ENCODE measurements at places on chromosomes 3 and 15.
A peak's percentile ranks its signal among the peaks of the same experiment; 100 is the strongest.

- H3K27ac ChIP-seq, result no peak overlapping the region
- no peaks in the 10 kb centered on the region for H3K27me3 ChIP-seq
- DNase-seq, result no peak
- H3K4me3 ChIP-seq, result no peak overlapping the region
These were observed 83.6 kb downstream of the SMAD6 start for GRCh38 chr15:66785637-66786036.

- no peak for DNase-seq
- no peaks in the 10 kb centered on the region for H3K36me3 ChIP-seq
- peak overlapping the region; percentile 96 for H3K27ac ChIP-seq
These were observed 23.1 kb downstream of the ABHD6 start for GRCh38 chr3:58260733-58261132.

GRCh38 chr3:132660811-132661070, 612 bp downstream of the UBA5 start:
- peak overlapping the region; percentile 93 for H3K4me3 ChIP-seq
- no peaks in the 10 kb centered on the region for H3K27me3 ChIP-seq
- DNase-seq, result peak; percentile 15
- peaks cover 24% of the 10 kb centered on the region for H3K4me1 ChIP-seq

- H3K36me3 ChIP-seq, result no peaks in the 10 kb centered on the region
- no peak for DNase-seq
- H3K27me3 ChIP-seq, result no peaks in the 10 kb centered on the region
These were observed 10.4 kb upstream of the NR2F2 start for GRCh38 chr15:96320107-96320506.

GRCh38 chr15:71716990-71717389, 93.4 kb upstream of the NR2E3 start:
- H3K4me3 ChIP-seq, result no peak overlapping the region
- H3K36me3 ChIP-seq, result no peaks in the 10 kb centered on the region
- DNase-seq, result peak; percentile 35
- no peaks in the 10 kb centered on the region for H3K27me3 ChIP-seq
- H3K27ac ChIP-seq, result no peak overlapping the region

DNA sequence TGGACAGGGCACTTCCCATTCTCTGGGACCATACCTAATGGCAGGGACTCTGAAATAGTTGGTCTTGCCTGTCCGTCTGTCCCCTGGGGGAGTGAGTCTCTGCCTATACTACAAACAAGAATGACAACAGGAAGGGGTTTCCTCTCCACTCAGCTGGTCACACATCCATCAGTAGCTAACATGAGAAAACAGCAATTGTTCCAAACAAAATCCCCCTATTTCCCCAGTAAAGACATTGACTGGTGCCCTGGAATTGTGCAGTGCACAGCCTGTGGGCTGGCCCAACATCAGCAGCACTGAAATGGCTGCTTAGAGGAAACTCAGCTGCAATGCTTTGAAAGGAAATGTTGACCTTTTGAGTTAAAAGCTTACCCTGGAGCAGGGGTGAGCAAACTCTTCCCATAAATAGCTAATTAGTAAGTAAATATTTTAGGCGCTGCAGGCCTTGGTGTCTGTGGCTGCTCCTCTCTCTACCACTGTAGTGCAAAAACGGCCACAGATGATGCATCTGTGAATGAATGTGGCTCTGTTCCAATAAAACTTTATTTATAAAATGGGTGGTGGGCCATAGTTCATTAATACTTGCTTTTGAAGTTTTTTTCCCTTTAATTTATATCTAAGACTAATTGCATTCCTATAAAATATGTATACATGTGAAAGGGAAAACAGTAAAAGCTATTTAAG, 174.3 kb downstream of the KLF13 start:
- no peaks in the 10 kb centered on the region for H3K4me1 ChIP-seq
- no peak overlapping the region for H3K4me3 ChIP-seq
- H3K27me3 ChIP-seq, result peaks cover 10% of the 10 kb centered on the region
- DNase-seq, result no peak

DNA sequence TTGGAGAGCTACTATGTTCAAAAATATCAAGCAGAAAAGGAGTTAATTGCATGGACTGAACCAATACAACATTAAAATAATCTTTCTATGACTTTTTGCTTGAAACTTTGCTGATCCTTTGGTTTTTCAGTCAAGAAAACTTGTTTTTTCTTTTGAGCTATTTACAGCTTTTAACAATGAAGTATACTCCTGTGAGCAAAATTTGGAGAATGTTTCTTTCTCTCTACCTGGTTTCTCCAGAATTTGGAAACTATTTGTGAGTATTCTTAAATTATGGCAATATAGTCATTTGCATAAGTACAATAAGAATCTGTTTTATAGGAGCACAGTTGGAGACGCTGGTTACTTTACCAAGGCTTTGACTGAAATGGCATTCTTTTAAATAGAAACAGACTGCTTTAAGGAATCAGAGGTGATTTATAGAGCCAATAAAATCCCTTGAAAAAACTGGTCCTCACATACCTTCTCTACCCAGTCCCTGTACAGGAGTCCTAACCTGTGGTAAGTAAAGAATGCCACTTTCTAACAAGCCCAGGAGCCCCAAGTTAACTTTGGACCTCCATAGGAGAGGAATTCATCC, 127.4 kb downstream of the PLCH1 start:
- no peaks in the 10 kb centered on the region for H3K4me1 ChIP-seq
- H3K36me3 ChIP-seq, result no peaks in the 10 kb centered on the region
- H3K27me3 ChIP-seq, result no peaks in the 10 kb centered on the region
- DNase-seq, result no peak
- no peak overlapping the region for H3K27ac ChIP-seq

- no peaks in the 10 kb centered on the region for H3K4me1 ChIP-seq
- no peaks in the 10 kb centered on the region for H3K27me3 ChIP-seq
- no peaks in the 10 kb centered on the region for H3K36me3 ChIP-seq
- no peak for DNase-seq
- no peak overlapping the region for H3K27ac ChIP-seq
These were observed 420.6 kb downstream of the TBL1XR1 start for GRCh38 chr3:176776622-176777175.

DNA sequence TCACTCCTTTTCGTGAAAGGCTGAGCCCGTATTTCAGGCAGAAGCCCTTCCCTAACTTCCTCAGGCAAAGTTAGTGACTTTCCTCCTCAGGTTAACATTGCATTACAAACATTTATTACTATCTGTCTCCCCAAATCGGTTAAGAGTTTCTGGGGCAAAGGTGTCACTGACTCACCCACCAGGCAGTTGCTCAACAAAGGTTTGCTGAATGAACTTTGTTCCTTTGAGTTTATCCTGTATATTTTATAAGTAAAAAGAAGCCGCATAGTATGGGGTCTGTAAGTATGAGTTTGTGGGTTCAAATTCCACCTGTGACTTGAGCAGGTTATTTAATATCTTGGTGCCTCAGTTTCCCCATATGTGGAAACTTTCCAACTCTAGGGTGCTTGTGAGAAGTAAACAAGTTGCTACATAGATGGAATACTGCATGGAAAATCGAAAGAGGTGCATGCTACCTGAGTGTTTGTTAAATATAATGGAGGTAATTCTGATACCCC, 177.7 kb downstream of the THRB start:
- peak overlapping the region; percentile 32 for H3K4me3 ChIP-seq
- peaks cover 38% of the 10 kb centered on the region for H3K4me1 ChIP-seq
- peaks cover 4% of the 10 kb centered on the region for H3K36me3 ChIP-seq
- peak; percentile 95 for DNase-seq
- no peaks in the 10 kb centered on the region for H3K27me3 ChIP-seq

- DNase-seq, result no peak
- no peaks in the 10 kb centered on the region for H3K4me1 ChIP-seq
- H3K27me3 ChIP-seq, result no peaks in the 10 kb centered on the region
- no peak overlapping the region for H3K27ac ChIP-seq
- H3K36me3 ChIP-seq, result peaks cover 19% of the 10 kb centered on the region
These were observed 66.4 kb upstream of the RPL32 start for GRCh38 chr3:12907729-12908128.

GRCh38 chr3:56864090-56864489, 62.3 kb upstream of the ARHGEF3 start:
- H3K27me3 ChIP-seq, result no peaks in the 10 kb centered on the region
- no peak for DNase-seq
- no peaks in the 10 kb centered on the region for H3K36me3 ChIP-seq

DNA sequence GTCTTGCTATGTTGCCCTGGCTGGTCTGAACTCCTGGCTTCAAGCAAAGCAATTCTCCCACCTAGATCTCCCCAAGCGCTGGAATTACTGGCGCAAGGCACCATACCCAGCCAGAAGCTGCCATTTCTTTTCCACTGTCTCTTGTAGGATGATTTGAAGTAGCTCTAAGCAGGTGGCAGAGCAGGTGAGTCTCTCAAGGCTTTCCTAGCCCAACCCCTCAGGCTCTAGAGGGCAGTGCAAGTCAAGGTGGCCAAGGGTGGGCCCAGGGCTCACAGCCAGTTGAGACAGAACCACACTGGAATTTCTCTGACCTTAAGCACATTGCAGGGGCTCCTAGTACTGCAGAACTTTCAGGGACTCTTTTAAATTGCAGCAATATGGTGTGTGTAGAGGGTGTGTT, 15.6 kb upstream of the DAG1 start:
- 0 out of 2 replicates have a peak, but pooled peaks cover 4% of the 10 kb centered on the region for H3K4me1 ChIP-seq
- H3K27me3 ChIP-seq, result no peaks in the 10 kb centered on the region
- no peak overlapping the region for H3K4me3 ChIP-seq
- no peak overlapping the region for H3K27ac ChIP-seq
- H3K36me3 ChIP-seq, result no peaks in the 10 kb centered on the region

- H3K36me3 ChIP-seq, result peaks cover 69% of the 10 kb centered on the region
- no peaks in the 10 kb centered on the region for H3K27me3 ChIP-seq
- DNase-seq, result no peak
- no peak overlapping the region for H3K4me3 ChIP-seq
- H3K4me1 ChIP-seq, result peaks cover 6% of the 10 kb centered on the region
These were observed 10.1 kb downstream of the CIB1 start for GRCh38 chr15:90223441-90224165.

GRCh38 chr3:25849641-25850385, 59.9 kb downstream of the OXSM start:
- DNase-seq, result peak; percentile 37
- H3K27me3 ChIP-seq, result no peaks in the 10 kb centered on the region
- peaks cover 15% of the 10 kb centered on the region for H3K4me1 ChIP-seq
- H3K27ac ChIP-seq, result no peak overlapping the region
- no peaks in the 10 kb centered on the region for H3K36me3 ChIP-seq

- no peak overlapping the region for H3K27ac ChIP-seq
- H3K4me3 ChIP-seq, result no peak overlapping the region
- no peaks in the 10 kb centered on the region for H3K36me3 ChIP-seq
- no peak for DNase-seq
- H3K4me1 ChIP-seq, result peaks cover 4% of the 10 kb centered on the region
- no peaks in the 10 kb centered on the region for H3K27me3 ChIP-seq
These were observed 261.0 kb downstream of the MFSD1 start for GRCh38 chr3:159062734-159063410.

DNA sequence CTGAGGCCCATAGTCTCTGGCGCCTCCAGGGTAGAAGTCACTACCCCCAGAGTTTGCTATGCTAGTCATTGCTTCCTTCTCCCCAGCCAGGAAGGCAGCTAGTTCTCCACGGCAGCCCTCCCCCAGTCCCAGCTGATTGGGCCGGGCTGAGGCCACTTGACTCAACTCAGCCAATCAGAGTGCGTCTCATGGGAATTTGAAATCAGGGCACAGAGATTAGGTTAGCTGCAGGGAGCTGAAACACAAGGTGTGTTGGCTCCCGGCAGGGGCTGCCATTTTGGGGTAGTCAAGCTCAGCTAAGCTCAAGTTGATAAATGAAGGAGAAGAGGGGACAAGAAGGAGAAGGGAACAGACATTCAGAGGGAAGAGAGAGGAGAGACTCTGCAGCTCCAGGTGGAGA, 32.8 kb downstream of the LINGO1 start:
- H3K4me3 ChIP-seq, result no peak overlapping the region
- no peak for DNase-seq
- H3K36me3 ChIP-seq, result no peaks in the 10 kb centered on the region
- H3K27me3 ChIP-seq, result no peaks in the 10 kb centered on the region
- peaks cover 6% of the 10 kb centered on the region for H3K4me1 ChIP-seq
- no peak overlapping the region for H3K27ac ChIP-seq

- H3K4me3 ChIP-seq, result no peak overlapping the region
- H3K36me3 ChIP-seq, result no peaks in the 10 kb centered on the region
- H3K27me3 ChIP-seq, result peaks cover 62% of the 10 kb centered on the region
- no peaks in the 10 kb centered on the region for H3K4me1 ChIP-seq
- H3K27ac ChIP-seq, result no peak overlapping the region
- no peak for DNase-seq
These were observed 12.4 kb upstream of the SOX2 start for GRCh38 chr3:181699171-181699903.

DNA sequence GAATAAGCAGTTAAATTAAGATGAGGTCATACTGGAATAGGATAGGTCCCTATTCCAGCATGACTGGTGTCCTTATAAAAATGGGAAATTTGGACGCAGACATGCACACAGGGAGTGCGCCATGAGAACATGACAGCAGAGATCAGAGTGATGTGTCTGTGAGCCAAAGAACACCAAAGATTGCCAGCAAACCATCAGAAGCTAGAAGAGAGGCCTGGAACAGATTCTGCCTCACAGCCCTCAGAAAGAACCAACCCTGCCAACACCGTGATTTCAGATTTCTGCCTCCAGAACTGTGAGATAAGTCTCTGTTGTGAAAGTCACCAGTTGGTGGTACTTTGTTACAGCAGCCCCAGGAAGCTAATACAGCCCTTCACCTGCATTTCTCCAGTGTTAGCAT, 34.7 kb downstream of the EPHB1 start:
- no peaks in the 10 kb centered on the region for H3K27me3 ChIP-seq
- H3K27ac ChIP-seq, result no peak overlapping the region
- no peak overlapping the region for H3K4me3 ChIP-seq
- H3K36me3 ChIP-seq, result no peaks in the 10 kb centered on the region
- no peaks in the 10 kb centered on the region for H3K4me1 ChIP-seq
- no peak for DNase-seq

- no peaks in the 10 kb centered on the region for H3K36me3 ChIP-seq
- peak; percentile 40 for DNase-seq
- peak overlapping the region; percentile 66 for H3K27ac ChIP-seq
- peak overlapping the region; percentile 78 for H3K4me3 ChIP-seq
These were observed 700 bp downstream of the MKRN2 start for GRCh38 chr3:12557473-12558100.

GRCh38 chr3:55405436-55405835, 81.7 kb downstream of the WNT5A start:
- DNase-seq, result peak; percentile 39
- no peaks in the 10 kb centered on the region for H3K36me3 ChIP-seq
- H3K4me3 ChIP-seq, result no peak overlapping the region
- no peak overlapping the region for H3K27ac ChIP-seq
